ENCODE measurements at places on chromosomes 1 and 21. TPM values are rescaled to one million over a fixed set of nuclear protein-coding genes. Genes with fewer than 3 reads are reported as not detected.

GRCh38 chr1:168301664-168302320 is 21.1 kb downstream of the TBX19 start:
- no peak for DNase-seq

- no peak for DNase-seq
These were observed 42.9 kb upstream of the DMRTB1 start for GRCh38 chr1:53416269-53416813.

- no peak for DNase-seq
These were observed 97.7 kb downstream of the VPS13D start for GRCh38 chr1:12327566-12327965.

DNA sequence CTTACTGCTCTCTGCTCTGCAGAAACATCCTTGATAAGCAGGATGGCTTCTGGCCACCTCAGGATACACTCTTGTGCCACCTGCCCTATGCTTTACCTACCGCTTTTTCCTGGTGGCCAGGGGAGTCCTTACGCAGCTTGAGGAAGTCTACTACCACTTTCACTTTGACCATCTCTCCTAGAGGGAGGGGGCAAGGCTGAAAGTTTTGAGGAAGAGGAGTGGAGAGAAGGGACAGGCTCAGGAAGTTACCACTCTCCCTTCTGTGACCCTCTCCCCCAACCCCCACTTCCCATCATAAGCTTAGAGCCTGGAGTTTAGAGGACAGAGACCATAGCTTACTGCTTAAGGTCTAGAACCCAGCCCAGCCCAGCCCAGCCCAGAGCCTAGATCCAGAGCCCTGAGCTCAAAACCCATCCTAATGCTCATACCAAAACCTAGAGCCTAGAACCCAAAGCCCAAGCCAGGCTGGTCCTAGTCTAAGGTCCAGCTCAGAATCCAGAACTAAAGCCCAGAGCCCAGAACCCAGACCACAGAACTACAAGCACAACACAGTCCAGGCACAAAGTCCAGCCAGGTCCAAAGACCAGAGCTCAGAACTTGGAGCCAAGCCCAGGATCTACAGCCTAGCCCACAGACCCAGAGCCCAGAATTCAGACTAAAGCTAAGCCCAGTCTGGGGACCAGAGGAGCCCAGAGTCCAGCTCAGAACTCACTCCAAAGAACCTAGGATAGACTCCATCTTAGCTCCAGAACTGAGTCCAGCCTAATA is 18.0 kb upstream of the MFSD2A start:
- DNase-seq, result no peak

- DNase-seq, result no peak
These were observed 9.1 kb downstream of the ADAMTSL4 start for GRCh38 chr1:150558303-150558704.

DNA sequence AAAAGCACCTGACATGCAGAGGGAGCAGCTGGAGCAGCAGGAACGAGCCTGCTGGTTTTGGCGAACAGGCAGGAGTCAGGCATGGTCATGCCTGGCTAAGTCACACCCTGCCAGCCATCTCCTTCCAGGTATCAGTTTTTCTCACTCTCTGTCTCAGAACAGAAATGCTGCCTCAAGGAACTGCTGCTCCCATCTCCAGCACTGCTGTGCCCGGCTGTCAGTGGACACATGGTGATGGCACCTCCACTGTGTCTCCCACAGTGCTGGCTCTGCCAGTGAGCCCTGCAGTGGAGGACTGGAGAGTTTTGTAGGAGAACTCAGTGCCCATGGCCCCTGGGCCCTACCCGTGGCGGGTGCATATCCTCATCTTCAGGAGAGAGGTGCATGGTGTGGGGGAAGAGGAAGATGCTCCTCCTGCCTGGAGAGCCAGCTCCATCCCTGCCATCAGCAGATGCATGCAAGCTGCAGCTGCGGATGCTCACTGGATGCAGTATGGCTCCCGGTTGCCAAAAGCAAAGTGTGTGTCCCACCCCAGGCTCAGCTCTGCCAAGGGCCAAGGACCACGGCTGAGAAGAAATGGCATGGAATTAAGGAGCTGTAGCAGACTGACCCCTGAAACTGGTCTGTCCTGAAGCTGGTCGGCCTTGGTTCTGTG is 114.7 kb downstream of the GRIK3 start:
- no peak for DNase-seq

DNA sequence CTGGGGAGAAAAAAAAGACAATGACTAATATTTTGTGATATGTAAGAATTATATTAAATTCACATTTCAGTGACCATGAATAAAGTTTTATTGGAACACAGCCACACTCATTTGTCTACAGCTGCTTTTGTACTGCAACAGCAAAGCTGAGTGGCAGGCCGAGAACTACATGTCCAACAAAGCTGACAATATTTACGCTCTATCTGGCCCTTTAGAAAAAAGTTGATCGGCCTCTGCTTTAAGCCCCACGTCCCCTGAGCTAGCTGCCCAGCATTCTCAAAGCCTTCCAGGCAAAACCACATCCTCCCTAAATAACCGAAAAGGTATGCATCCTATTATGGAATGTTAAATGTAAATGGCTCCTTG is 8.6 kb downstream of the SLC2A1 start:
- DNase-seq, result no peak

FGR gene
- 3.3 TPM for total RNA-seq

CCDC181 gene
- total RNA-seq, result not detected

ATP1A4 gene
- 0.27 TPM for total RNA-seq

FMO4 gene
- 1.3 TPM for total RNA-seq

CLDN17 gene
- not detected for total RNA-seq

Data from T-helper 17 cell (primary cell).